A549 treated with AZD2906 at 1 μM for 4 hours (cell line): ENCODE measurements at places on chromosomes 7 and 10. TPM values are rescaled to one million over a fixed set of nuclear protein-coding genes. Genes with fewer than 3 reads are reported as not detected.

Gene FAM241B
- 15.8 to 18.1 TPM (median 17.1 TPM) in 5 replicates for total RNA-seq

Gene NUTM2E
- total RNA-seq = 0.34 to 0.51 TPM (median 0.43 TPM) in 5 replicates

Gene NACAD
- 0.20 to 0.50 TPM (median 0.32 TPM) in 5 replicates for total RNA-seq

Gene ERCC6
- 4.5 to 7.1 TPM (median 6.4 TPM) in 5 replicates for total RNA-seq

Gene SAP25
- total RNA-seq = 0.15 to 0.47 TPM (median 0.25 TPM) in 5 replicates
